ENCODE measurements at places on chromosomes 4 and X.

GRCh38 chr4:168119890-168120289 lies 27.6 kb downstream of the ANXA10 start:
- no peak for DNase-seq

DNA sequence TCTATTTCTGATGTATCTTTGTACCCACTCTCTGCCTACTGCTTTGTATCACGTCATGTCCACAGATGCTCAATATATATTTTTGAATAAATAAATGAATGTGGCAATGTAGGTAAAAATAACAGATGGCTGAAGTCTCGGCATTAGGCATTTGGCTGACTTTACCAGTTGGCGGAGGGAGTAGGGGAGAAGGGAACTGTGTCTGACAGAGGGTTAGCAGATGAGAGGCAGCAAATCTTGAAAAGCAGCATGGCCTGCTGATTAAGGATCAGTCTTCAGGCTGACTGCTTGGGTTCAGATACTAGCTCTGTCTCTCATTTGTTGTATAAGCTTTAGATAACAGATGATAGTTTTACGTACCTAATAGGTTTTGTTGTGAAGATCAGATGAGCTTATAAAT lies 31.9 kb upstream of the RASGEF1B start:
- no peak for DNase-seq

DNA sequence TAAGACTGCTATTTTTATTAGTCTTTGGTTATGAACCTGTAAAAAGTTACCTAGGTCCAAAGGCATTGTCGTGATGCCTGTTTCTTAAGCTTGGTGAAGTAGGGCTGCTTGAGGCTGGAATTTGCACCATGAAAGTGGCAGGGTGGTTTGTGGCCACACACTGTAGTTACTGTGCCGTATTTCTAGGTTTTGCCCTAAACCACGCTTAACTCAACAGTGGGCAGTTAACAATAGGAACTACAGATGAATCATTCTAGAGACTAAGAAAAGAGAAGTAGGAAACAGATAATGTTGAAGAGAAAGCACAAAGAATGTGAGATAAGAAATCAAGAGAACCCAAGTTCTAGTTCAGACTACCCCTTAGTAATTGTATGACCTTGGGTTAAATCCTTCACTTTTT lies 11.5 kb downstream of the ETNPPL start:
- no peak for DNase-seq

DNA sequence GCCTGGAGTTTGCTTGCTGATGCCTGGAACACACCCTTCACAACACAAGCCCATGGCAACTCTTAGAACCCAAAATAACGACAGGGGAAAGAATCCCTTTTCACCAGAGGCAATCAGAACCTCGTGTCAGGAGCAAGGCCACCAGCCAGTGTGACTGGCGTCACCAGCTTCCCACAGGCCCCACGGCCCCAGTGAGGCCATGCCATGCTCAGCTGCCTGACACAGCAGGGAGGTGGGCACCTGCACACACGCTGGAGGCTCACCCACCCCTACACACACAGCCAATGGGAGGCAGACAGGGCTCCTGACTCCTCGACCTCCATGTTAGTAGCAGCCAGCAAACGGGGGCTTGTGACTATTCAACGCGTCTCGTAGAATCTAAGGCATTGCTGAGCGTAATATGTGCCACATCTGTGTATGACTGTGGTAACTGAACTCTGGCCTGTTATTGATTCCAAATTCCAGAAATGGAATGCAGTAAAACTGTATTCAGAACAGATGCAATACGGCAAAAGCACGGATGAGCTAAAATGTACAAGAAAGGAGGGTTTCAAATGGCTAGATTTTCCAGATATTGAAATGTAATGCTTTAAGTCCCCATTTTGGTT lies 28.5 kb downstream of the RNF212 start:
- no peak for DNase-seq

DNA sequence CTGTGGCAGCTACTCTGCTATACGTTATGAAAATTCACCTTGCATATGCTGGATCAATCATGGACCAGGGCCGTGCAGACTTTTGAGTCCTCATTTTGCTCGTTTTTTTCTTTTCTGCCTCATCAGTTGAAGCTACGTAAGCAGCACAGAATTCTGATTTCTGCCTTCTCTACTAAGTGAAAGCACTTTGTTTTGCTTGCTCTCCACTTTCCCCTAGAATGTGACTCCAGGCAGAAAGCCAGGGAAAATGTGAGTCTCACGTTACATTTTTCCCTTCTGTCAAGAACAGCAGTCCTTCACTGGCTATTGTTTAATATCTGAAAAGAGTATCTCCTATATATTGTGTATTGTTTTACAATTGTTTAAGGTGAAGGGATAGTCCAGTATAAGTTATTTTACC lies 1840.1 kb downstream of the PCDH7 start:
- peak; percentile 56 for DNase-seq
